ENCODE measurements at places on chromosomes 13 and 19.

DNA sequence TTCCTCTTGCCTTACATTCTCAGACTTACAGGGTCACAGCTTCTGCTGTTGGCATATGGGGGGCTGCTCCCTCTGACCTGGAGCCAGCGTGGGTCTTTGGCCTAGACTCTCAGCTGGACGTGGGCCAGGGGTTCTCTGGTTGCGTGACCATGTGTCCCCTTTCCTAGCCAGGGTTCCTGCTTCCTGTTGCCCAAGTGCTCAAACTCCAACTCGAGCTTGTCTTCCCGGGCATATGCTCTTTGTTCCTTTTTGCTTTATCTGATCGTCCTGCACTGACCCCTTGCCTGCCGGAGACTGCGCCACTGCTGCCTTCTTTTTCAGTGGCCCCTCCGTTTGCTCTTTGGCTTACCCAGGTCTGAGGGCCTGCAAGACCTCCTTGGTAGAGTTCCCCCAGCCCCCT is 25.3 kb upstream of the GPR183 start:
- DNase-seq, result no peak

DNA sequence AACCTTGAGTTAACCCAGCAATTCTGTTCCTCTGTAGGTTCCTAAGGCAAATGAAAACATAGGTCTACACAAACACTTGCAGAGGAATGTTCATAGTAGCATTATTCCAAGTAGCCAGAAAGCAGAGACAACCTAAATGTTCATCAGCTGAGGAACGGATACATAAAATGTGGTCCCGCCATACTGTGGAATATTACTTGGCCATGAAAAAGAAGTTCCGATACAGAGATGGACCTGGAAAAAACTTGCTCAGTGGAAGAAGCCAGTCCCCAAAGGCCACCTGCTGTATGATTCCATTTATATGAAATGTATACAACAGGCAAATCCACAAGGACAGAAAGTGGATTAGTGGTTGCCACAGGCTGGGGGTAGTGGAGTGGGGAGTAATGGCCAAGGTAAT is 53.0 kb downstream of the ARHGEF18 start:
- no peak for DNase-seq

- no peak for DNase-seq
Observed at GRCh38 chr19:15195371-15196334, 5.1 kb downstream of the NOTCH3 start.

DNA sequence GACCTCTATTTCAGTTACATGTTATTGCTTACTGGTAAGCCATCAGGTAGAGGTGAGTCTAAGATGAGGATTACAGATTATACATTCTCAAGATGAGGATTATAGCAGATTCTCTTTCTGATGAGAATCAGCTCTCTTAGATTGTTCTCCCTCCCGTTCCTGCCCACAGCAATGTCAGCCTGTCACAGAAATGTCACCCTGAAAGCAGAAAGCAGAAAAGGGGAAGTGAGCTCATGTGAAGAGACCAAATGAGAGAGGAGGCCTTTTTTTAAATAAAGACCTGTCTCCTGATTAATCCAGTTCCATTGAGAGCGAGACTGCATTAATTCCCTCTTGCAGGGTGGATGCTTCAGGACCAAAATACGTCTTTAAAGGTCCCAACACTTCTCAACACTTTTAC is 445.6 kb downstream of the KCTD12 start:
- no peak for DNase-seq

- no peak for DNase-seq
Observed at GRCh38 chr19:15441317-15441716, 8.4 kb downstream of the WIZ start.

- peak; percentile 4 for DNase-seq
Observed at GRCh38 chr13:48000559-48001113, 437 bp downstream of the SUCLA2 start.

DNA sequence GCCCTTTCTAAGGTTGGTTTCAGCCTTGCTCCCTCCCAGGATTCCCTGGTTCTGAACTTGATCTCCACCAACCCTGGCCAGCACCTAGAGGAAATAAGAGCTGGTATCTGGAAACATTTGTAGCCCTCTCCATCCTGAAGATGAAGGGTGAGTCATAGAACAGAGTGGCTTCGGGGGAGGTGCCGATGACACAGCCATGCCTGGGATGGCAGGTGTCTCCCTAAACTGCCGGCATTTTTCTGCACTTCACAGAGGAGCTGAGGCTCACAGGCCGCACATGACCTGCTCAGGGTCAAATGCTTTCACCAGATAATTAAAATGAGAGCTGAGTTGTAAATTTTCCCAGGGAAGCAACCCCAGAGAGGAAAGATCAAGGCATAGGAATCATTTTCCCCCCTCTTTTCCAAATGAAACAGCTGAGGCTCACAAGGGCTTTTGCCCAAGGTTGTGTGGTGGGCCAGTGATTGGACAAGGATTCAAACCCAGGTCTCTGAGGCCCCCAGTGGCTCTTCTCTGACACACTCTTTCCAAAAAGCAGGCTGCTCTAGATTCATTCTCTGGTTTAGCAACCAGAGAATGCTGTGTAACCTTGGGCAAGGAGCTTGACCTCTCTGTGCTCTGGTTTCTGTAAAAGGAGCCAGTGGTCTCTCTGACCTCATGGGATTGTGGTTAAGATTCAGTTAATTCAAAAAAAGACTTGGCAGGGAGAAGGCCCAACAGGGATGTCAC is 1.2 kb upstream of the SLC25A42 start:
- peak; percentile 26 for DNase-seq

- DNase-seq, result no peak
Observed at GRCh38 chr13:84208246-84208910, 326.1 kb upstream of the SLITRK1 start.

DNA sequence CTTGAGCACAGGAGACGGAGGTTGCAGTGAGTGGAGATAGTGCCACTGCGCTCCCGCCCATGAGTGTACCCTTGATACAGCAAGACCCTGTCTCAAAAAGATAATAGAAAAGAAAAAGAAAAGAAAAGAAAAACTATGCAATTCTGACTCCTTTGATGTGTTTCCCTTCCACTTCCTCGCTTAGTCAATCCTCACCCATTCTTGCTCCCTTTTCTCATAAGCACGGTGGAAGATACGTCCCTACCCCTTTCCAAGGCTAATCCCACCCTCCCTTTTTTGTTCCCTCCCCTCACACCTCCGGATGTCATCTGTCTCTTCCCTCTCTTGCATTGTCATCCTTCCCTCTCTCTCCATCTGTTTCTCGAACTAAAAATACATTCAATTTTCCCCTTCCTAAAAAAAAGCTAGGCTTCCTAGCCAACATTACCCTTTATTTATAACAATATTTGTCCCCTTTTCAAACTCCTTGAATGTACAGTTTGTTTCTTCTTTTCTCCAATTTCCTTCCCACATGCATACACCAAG is 40.5 kb upstream of the ITM2B start:
- DNase-seq, result no peak

DNA sequence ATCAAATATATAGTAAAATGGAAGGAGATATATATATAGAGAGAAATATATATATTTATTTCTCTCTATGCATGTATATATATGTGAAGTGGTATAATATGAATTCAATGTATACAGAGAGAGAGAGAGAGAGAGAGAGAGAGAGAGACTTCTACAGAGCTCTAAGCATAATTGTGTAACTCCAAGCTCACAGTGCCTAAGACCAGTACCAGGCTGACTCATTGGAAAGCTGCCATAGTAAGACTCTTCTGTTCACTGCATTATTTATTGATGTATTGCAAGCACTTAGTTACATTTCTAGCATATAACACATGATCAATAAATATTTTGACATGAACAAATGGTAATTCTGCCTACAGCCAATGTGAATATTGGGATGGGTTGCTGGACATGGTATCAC is 1734.7 kb downstream of the SLITRK1 start:
- no peak for DNase-seq

DNA sequence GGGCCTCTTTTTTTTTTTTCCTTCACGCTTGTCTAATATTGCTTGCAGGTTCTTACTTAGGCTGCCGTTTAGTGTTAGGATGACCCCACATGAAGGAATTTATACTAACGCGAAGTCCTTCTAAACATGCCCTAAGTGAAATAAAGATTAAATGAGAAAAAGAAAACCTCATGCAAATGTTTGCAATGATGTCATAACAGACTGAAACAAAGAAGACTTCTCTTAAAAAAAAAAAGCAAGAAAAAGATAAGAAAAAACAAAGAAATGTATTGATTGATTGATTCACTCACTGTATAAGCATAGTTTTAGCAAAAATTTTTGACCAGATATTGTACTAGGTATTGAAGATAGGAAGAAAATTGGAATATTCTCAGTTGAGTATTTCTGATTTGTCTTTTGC is 418.2 kb downstream of the IRS2 start:
- no peak for DNase-seq

DNA sequence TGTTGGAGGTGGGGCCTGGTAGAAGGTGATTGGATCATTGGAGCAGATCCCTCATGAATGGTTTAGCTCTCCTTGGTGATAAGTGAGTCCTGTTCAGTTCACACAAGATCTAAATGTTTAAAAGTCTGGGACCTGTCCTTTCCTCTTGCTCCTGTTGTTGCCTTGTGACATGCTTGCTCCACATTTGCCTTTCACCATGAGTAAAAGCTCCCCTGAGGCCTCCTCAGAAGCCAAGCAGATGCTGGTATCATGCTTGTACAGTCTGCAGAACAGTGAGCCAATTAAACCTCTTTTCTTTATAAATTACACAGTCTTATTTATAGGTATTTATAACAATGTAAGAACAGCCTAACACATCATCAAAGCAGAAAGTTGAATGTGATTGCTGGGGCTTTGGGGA is 24.2 kb upstream of the RFC3 start:
- DNase-seq, result no peak

DNA sequence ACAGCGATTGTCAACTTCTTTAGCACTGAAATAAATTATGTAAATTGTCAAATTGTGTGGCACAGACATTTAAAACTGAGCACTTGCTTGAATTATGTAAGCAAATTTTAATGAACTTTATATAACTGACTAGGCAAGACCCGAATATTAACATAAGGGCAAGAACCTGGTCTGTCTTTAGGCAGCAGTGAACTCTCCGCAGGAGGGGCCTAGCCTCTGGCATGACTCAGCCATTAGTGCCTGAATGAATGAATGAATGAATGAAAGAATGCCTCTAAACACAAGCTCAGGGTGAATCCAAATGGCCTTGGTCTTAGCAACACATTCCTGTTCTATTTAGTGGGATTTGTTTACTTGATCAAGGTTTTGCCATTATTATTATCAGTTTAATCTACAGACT is 654.7 kb upstream of the ARGLU1 start:
- DNase-seq, result no peak
